ENCODE measurements at places on chromosomes 3 and 15. TPM values are rescaled to one million over a fixed set of nuclear protein-coding genes. Genes with fewer than 3 reads are reported as not detected.

CTXN2 gene
- total RNA-seq = not detected

KNG1 gene
- not detected for total RNA-seq

SEMA4B gene
- 28.0 TPM for total RNA-seq

PTH1R gene
- total RNA-seq = 63.0 TPM

NOX5 gene
- 0.12 TPM for total RNA-seq

- DNase-seq = no peak
Observed at GRCh38 chr3:72655131-72655551, 193.1 kb downstream of the SHQ1 start.

GRCh38 chr3:25870452-25870851, 80.6 kb downstream of the OXSM start:
- no peak for DNase-seq

- no peak for DNase-seq
Observed at GRCh38 chr3:122430371-122430770, 14.5 kb upstream of the WDR5B start.

DNA sequence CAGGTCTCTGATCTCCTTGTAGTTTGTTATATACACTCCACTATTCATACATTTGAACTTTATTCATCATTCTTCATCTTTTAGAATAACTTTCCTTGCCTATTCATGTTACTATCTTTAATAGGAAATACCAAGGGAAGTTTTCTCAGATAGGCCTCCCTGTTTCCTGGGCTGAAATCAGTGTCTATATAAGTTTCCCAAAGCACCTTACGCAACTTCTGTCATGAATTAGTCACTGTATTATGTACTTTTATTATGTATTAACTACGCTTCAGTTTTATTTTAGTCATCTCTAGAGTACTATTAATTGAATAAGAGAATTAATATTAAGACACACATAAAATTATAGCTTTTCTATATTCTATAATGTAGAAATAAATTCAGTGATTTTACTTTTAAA, 1481.5 kb downstream of the OTOL1 start:
- no peak for DNase-seq

DNA sequence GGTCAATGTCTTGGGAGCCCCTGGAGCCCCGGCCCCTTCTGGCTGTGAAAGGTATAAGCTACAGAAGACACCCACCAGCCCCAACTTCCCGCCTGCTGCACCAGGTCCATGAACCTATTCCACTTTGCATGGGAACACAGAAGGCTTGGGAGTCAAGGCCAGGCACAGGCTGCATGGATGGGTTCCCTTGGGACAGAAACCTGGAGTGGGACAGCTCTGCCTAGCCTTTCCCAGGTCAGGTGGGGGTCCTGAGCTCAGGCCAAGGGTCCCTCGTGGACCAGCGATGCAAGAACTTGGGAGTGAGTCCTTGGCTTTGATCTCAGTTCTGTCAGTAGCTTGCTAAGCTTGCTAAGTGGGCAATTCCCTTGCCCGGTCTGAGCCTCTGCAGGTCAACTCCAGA, 25.0 kb downstream of the TKT start:
- no peak for DNase-seq

DNA sequence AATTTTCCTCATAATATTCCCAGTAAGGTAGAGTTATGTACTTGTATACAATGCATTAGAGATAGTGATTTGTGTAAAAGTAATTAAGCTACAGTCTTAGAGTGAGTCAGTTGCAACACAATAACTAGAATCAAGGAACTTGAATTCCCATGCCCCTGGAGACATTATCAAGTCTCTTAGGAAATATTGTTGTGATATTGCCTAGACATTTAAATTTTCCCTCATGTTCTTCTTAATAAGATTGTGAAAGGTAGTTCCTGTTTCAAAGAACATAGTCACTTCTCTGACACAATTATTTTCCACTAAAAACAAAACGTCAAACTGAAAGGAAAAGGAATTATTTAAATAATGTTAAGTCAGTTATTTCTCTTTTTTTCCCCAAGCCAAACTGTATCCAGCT, 13.0 kb upstream of the ATP1B3 start:
- DNase-seq = no peak
